ENCODE measurements at places on chromosomes 3 and 15.

GRCh38 chr3:121817753-121818152 lies 17.1 kb downstream of the IQCB1 start:
- no peak for DNase-seq

GRCh38 chr15:37014137-37014536 lies 86.2 kb downstream of the MEIS2 start:
- DNase-seq: no peak

DNA sequence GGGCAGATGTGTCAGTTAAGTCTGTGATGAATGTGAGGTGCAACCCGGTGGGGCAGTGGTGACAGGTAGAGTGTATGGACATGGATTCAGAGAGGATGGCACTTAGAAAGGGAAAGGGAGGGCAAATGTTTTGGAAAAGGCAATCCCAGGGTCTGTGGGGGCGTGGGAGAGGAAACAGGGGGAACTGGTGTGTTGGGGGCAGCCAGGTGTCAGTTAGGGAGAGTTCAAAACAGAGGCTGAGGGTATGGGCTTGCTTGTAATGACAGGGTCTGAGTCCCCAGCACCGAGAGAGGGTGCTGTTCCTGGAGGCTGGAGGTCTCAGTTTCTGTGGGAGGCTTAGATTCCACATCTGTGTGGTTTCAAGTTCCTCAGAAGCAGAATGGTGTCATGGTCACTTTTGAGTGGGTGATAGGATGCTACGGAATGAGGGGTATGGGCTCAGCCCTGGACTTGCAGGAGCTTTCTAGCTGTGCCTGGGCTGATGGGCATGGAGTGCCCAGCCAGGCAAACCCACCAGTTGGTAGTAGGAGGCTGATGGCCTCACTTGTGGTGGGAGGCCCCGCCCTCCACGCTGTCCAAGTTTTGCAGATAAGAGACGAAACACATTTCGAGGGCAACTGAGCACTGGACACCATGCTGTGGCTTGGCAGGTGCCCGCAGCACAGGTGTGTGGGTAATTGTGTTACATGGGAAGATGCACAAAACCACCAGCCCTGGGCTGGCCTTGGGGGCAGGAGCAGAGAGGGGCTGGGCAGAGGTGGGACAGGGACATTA lies 209.4 kb downstream of the RPLP1 start:
- DNase-seq: no peak

GRCh38 chr3:62134061-62134496 lies 239.3 kb downstream of the FEZF2 start:
- DNase-seq: no peak

DNA sequence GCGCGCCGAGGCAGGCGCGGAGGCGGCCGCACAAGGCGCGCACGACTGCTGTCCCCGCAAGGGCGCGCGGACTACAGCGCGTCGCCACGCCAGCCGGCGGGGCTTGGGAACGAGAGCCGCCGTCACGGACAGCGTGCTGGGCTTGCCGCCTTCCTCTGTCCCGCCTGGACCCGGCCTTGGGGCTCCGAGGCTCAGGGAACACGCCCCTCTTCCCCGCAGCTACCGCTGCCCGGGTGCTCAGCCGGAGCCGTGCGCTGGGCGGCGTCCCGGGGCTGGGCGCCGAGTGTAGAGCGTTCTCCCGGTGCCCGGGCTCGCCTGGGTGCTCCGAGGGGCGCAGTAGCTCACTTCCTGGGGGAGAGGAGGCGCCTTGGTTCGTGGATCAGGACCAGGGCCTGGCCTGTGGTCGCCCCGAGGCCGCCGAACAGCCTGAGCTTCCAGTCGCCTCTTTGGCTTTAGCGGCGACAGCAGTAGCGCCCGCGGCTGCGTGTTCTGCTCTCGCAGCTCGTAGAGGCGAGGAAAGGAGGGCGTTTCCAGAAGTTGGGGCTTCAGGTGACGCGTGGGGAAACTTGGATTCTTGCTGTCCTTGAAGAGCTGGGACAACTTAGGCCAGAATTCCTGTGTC lies 226.7 kb upstream of the C2CD4B start:
- DNase-seq: peak; percentile 40

DNA sequence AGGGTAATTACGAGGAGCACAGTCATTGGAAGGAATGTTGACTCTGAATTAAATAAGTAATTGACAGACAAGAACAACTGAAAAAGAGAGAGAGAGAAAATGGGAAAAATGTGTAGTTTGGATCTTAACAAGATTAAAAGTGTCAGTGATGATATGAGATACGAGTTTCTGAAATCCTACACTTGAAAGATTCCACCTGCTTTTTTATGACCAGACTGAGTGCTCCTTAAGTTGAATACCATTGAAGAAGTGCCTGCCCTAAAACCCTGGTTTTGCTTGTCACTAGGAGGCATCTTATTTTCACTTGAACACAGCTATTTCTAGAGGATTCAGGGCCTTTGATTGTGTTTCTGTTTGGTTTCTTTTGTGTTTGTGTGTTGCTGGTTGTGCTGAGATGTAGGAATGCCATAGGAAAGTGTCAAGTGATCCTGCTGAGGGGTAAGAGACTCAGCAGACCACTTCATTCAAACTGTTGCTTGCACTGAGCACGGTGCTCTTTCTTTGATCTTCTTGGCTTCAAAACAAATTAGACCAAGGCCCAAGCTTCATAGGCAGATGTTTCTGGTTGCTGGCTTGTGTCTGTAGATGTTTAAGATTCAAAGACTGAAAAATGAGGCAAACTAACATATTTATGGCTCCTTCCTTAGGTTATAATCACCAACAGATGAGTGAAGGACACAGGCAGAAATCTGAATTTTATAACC lies 17.2 kb upstream of the ABHD10 start:
- DNase-seq: no peak

GRCh38 chr3:71616571-71617021 lies 33.1 kb upstream of the FOXP1 start:
- DNase-seq: no peak

DNA sequence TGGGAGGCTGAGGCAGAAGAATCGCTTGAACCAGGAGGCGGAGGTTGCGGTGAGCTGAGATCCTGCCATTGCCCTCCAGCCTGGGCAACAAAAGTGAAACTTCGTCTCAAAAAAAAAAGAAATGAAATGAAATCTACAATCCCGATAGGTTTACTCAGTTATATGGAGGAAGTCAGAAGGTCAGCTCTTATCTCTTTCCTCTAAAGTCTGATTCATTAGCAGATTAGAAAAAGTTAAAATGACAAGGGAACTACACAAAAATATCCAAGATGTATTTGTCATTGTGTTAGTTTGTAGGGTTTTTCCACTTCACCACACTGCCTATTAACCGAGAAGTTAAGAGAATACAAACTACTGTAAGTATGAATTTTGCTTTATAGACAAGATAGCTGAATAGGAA lies 420.6 kb downstream of the SHQ1 start:
- DNase-seq: no peak

DNA sequence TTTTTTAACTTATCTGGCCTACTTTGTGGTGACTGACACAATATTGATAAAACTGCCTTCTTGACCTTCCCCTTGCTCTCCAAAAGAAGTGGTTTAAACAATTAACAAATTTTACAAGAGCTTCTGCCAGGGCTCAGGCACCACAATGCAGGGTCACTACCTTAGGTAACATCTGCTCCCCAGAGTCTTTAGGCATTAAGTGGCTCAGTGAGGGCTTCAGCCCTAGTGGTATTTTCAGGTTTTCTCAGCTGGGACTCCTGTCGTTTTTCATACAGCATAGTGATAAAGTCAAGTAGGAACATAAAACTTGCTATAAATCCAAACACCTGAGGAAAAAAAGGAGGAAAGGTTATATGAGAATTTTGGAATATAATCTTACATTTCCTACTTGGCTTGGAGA lies 18.9 kb downstream of the CMTM6 start:
- no peak for DNase-seq

DNA sequence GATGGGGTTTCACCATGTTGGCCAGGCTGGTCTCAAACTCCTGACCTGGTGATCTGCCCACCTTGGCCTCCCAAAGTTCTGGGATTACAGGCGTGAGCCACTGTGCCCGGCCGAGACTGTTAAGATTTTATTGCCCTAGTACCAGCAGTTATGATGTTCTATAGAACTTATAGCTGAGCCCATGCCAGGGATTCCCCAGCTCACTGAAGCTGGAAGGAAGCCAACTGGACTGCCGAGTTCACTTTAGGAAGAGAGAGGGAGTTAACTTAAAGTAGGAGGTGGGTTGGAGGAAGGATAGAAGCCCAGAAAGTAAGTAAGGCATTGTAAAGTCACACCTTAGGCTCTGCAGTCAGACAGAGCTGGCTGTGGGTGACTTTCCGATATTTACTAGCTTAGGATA lies 101.1 kb upstream of the BOC start:
- DNase-seq: no peak

GRCh38 chr15:61099020-61099810 lies 129.9 kb downstream of the RORA start:
- DNase-seq: no peak

DNA sequence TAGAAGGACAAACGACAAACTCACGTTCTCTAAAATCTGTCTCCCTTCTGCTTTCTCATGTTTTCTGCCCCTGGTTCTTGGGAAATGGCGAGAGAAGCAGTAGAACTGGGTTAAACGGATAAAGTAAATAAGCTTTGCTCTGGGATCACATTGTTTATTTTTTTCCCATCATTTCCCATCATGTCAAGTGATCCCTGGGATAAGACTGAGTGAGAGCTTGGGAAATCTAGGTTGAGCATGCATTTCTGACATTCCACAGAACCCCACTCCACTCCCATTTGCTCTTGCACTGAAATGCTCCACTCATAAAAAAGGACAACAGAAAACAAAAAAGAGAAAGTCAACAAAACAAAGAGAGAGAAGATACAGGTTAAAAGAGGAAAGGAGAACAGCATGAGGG lies 69.1 kb downstream of the SEMA6D start:
- DNase-seq: no peak

DNA sequence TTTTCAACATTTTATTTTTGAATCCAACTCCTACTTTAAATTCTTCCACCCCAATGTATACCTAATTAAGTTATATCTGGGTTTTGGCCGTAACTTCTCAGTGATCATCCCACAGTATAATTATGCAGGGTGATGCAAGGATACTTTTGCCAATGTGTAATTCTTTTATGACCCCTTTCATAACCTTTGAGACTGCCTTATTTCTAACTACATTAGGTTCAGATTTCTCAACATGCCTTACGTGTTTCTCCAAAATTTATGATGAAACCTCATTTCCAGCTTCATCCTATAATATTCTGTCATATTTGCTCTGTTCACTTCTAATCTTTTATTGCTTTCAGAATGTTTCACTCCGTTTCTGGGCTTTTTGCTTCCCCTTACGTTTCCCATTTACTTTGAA lies 1229.6 kb upstream of the ALCAM start:
- DNase-seq: no peak

- no peak for DNase-seq
Observed at GRCh38 chr3:90010341-90010740, 902.9 kb downstream of the EPHA3 start.

DNA sequence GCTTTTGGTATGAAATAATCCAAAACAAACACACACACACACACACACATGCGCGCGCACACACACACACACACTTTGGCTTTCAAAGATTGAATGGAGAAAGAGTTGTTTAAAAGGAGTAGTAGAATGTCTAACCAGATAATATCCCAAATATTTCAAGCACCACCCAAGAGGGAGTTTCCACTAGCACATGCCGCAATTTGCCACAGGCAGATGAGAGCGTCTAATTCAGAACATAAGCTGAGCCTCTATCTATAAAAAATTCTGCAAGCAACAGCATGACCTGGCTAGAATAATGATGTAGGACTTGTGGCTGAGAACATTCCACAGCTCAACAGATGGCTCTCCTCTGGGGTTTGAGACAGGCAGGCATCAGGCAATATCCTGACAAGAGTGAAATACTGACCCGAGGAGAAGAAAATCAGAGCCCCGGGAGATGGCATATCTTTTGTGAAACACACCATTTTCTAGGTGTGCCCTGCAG lies 302.5 kb upstream of the GADL1 start:
- no peak for DNase-seq

DNA sequence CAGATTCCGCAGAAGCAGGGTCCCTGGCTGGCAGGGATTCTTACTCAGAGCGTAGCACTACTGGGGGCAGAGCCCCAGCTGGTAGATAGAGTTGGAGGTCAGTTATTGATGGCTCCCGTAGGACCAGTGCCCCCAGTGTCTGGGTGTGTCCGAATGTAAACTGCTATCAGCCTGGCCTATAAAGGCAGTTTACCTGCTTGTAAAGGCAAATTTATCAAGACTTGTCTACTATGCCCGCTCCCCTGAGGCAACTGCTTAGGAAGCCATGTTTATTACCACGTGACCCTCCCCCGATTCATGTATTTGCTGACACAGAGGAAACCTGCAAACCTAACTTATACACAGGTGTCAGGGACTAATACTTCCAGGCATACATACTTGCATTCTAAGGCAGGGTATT lies 607 bp upstream of the PPP1R14D start:
- no peak for DNase-seq

- DNase-seq: no peak
Observed at GRCh38 chr3:3305084-3305483, 125.6 kb upstream of the CRBN start.

DNA sequence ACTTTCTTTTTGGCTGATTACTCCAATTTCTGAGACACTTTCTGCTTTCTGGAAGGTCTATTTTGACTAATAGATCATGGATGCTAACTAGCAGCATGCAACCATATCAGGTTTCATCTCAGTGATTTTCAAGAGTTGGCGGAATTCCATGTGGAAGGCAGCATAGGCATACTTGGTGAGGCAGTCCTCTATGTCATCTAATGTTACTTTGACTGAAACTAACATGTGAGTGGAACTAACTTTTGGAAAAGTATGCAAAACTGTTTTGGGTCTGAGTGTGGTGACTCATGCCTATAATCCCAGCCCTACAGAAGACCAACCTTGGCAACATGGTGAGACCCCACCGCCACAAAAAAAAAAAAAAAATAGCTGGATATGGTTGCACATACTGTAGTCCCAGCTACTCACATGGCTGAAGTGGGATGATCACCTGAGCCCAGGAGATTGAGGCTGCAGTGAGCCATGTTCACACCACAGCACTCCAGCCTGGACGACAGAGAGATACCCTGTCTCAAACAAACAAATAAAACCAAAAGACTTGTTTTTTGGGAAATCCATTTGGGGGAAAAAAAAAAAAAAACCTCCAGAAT lies 1033.7 kb downstream of the ROBO1 start:
- DNase-seq: no peak

DNA sequence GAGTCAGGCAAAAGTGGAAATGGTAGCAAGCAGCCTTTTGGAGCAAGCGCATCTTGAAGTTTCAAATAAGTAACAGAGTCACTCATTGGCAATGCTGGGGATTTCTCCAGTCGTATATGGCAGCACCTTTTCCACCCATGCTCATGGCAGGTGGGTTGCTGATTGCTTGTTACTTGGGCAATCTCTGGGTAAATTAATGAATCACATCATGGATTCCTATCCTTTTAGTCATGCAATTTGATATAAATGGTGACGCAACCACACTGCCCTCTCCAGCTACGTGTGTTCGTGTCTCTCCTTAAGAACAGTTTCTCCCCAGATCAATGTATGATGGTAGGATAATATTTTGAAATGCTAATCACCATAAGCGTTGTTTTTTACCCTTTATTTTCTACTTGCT lies 339.9 kb upstream of the KCNH8 start:
- DNase-seq: no peak

DNA sequence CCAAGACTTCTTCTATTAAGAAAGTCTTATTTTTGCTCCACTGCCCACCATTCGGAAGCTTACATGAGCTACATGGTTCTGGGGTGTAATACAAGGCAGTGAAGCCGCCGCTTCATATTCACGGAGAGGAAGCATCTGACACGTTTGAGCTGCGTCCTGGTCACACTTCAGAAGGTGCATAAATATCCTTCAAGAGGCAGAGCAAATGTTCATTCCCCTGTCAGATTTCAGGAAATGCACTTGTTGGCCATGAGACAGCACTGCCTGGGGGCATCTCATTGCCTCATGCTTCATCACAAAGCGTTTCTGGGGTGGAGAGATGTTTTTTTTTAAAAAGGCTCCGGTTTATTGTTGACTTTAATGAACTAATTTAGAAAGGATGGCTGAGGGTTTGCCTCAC lies 119.9 kb downstream of the CADPS start:
- DNase-seq: no peak
